Lower lobe of right lung (tissue), 2 donors: ENCODE measurements at places on chromosomes 13 and 19. TPM values are rescaled to one million over a fixed set of nuclear protein-coding genes. Genes with fewer than 3 reads are reported as not detected.
A peak's percentile ranks its signal among the peaks of the same experiment; 100 is the strongest.

GRCh38 chr13:78160793-78161192, 242.2 kb upstream of the EDNRB start:
- no peak for DNase-seq

GRCh38 chr19:2234996-2235380, 1.1 kb downstream of the PLEKHJ1 start:
- DNase-seq: no peak

Gene FXYD3
- 135 TPM for total RNA-seq

DNA sequence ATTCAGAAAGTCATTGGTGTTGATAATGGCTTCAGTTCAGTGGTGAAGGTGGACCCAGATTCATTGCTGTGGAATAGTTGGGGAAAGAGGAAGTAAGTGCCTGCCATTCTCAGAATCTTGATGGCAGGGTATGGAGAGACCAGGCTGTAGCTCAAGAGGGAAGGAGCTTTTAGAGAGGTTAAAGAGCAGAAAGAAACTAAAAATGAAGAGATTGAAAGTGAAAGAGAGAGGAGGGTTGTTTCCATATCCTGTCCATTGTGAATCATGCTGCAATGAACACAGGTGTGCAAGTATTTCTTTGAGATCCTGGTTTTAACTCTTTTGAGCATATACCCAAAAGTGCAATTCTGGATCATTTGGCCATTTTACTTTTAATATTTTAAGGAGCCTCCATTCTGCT, 12.5 kb downstream of the GJB6 start:
- DNase-seq: no peak

Gene ZNF823
- total RNA-seq: 5.6 TPM

- DNase-seq: no peak
These were observed 16.6 kb downstream of the IL12RB1 start for GRCh38 chr19:18070181-18070580.

GRCh38 chr13:63463782-63464610, 2048.3 kb upstream of the PCDH20 start:
- DNase-seq: no peak

- no peak for DNase-seq
These were observed 661 bp upstream of the BABAM1 start for GRCh38 chr19:17266589-17266974.

Gene KLK15
- total RNA-seq: not detected

Gene NTF4
- 3.1 TPM for total RNA-seq

DNA sequence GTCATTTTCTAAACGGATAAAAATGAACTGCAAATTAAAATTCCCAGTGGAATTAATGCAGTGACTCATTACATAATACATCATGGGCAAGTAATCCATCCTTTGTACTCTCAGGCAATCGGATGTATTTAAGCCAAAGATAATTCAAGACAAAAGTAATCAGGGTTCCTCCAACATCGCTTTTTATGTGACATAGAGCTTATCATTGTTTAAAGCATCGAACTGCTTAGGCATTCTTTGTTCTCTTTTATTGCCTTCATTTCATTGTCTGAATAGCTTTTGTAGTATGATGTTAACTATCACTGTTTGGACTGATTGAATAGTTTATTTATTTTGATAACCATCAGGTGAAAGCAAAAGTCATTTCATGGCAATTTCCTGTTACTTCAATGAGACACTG, 209.4 kb downstream of the ITGBL1 start:
- DNase-seq: no peak

DNA sequence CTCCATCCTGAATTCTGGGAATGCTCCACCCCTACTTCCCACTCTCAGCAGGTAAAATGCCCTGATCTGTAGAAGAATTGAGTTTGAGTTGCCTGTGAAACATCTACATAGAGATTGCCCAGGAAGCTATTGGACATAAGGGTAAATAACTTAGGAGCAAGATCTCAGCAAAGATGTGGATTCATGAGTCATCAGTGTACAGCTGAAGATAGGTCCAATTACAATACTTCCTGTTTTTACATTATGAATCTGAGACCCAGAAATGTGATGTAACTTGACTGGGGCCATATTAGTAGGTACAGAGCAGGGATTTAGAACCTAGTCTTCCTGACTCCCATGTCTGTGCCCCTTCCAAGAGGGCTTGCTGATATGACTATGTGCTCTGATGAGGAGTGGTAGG, 79.4 kb upstream of the FNDC3A start:
- no peak for DNase-seq

GRCh38 chr13:110993788-110994187, 78.9 kb upstream of the ANKRD10 start:
- no peak for DNase-seq

GRCh38 chr13:49539313-49539712, 43.6 kb downstream of the PHF11 start:
- DNase-seq: no peak

Gene TEX101
- total RNA-seq: not detected

- DNase-seq: no peak
These were observed 322.8 kb downstream of the UQCRFS1 start for GRCh38 chr19:28889941-28890670.

Gene GNG8
- not detected for total RNA-seq

DNA sequence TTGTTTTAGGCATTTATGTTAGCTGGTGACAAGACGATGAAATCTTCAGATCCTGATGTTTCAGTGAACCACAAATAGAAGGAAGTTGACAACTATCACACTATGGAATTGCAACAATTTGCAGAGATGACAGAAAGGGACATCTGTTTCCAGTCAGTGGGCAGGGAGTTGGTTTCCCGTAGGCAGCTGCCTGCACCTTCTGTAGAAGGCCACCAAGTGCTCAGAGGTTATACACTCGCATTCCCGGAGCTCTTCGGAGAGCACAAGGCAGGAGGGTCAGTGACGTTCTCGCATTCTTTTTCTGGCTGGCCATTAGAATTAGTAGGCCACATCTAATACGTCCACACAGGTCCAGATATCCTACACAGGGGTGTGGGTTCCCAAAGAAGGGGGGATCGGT, 129.4 kb downstream of the SHISA2 start:
- no peak for DNase-seq

GRCh38 chr19:29524912-29525831, 622 bp upstream of the VSTM2B start:
- DNase-seq: peak; percentile 28

GRCh38 chr19:5186293-5187050, 154.1 kb downstream of the PTPRS start:
- no peak for DNase-seq

GRCh38 chr19:29836409-29836825, 24.6 kb downstream of the CCNE1 start:
- DNase-seq: no peak

DNA sequence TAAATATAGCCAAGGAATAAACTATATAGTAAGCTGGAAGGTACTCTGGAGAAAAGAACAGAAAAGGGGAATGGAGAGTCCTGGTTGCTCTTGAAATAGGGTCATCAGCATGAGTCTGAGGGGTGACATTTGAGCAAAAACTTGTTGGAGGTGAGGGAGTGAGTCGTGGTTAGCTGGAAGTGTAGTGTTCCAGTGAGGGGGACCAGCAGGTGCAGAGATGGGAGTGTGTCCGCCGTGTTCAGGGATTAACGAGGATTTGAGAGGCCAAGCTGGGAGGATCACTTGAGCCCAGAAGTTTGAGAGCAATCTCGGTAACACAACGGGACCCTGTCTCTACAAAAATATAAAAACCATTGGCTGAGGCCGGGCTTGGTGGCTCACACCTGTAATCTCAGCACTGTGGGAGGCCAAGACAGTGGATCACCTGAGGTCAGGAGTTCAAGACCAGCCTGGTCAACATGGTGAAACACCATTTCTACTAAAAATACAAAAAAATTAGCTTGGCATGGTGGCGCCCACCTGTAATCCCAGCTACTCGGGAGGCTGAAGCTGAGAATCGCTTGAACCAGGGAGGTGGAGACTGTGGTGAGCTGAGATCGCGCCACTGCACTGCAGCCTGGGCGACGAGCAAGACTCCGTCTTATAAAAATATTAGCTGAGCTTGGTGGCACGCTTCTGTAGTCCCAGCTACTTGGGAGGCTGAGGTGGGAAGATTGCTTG, 1.1 kb downstream of the SUPT5H start:
- DNase-seq: no peak

DNA sequence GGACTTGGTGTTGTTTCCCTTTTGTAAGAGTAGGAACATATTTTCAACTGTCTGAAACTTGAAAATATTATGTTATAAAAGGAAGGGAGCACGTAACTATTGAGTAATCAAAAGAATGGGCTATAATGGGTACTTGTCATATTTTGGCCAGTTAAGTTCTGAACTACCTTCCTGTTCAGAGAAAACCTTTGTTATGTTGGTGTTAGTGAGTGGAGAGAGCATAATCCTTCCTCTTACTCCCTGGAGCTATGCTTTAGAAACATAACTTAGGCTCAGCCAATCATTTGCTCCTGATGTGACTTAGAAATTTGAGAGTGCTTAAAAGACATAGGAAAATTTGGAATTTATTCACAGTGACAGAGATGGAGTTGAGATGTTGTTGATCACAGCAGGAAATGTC, 482.5 kb upstream of the SPRY2 start:
- DNase-seq: no peak

GRCh38 chr13:42968906-42969305, 23.1 kb downstream of the EPSTI1 start:
- DNase-seq: peak; percentile 78

DNA sequence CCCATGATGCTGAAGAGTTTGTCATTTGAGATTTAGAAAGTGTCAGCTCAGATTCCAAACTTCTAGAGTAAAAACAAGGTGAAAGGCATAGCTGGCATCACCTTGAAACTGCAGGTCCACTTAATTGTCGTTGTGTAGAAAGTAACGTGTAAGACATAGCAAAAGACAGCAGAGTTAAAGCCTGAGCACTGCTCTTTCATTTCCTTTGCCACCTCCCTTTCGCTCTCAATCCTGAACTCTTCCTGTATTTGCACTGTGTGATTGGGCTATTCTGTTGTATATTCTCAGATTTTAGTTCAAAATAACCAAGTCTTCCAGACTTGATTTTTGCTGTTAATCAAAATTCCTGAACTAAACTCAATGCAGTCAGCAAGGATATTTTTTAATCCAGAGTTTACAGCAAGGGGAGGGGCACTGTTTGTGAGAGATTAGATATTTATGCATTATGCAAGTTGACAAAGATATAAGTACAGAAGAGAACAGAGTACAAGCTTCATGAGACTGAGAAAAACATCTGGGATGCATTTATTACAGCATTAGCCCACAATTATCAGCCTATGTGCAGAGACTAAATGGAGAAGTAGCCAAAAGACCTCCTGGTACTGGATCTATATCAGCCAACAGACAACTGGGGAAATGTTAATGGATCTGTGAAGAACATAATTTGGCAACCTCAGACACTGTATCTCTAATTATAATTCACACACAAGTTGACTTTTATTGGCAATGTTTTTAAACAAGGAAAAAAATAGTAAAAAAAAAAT, 328.6 kb downstream of the SUCLA2 start:
- DNase-seq: no peak

DNA sequence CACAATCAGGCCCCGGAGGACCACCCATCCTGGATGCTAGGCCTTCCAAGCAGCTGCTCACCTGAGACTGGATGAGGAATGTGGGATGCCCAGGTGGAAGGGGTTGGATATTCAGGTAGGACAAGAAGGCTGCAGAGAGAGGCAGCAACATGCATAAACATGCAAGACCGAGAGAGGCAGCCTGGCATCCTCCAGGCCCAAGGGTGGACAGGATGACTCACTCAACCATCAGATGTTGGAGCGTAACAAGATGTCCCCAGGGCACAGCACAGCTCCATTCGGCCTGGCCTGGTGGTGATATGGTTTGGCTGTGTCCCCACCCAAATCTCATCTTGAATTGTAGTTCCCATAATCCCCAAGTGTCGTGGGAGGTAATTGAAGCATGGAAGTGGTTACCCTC, 10.0 kb upstream of the CABP5 start:
- no peak for DNase-seq

DNA sequence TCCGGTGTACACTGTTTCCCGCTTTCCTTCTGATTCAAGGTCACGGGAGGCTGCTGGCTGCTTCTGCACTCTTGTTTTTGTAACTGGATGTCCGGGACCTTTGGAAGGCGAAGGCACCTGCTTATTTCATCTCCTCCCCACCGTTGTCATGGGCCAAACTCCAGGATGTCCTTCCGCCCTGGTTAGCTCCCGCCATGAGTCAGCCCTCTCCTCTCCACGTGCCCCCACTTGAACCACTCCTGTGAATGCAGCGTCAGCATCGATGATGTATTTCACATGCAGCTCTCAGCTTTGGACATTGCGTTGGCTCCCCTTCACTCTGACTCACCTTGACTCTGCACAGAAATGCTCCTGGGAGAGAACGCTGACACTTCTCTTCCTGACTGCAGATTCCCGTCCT, 5.5 kb upstream of the GALP start:
- DNase-seq: peak; percentile 82

Gene TEX26
- 0.27 TPM for total RNA-seq

GRCh38 chr13:91134803-91135184, 212.7 kb upstream of the MIR17HG start:
- DNase-seq: no peak

GRCh38 chr19:12913851-12914690, 5.0 kb downstream of the SYCE2 start:
- no peak for DNase-seq

DNA sequence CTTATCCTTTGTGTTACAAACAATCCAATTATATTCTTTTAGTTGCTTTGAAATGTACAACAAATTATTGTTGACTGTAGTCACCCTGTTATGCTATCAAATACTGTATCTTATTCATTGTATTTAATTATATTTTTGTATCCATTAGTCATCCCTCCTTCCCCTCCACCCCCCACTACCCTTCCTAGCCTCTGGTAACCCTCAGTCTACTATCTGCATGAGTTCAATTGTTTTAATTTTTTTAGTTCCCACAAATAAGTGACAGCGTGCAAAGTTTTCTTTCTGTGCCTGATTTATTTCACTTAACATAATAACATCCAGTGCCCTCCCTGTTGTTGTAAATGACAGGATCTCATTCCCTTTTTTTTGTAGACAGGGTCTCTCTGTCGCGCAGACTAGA, 4.5 kb downstream of the SAE1 start:
- no peak for DNase-seq

Gene SYDE1
- total RNA-seq: 20.8 TPM

DNA sequence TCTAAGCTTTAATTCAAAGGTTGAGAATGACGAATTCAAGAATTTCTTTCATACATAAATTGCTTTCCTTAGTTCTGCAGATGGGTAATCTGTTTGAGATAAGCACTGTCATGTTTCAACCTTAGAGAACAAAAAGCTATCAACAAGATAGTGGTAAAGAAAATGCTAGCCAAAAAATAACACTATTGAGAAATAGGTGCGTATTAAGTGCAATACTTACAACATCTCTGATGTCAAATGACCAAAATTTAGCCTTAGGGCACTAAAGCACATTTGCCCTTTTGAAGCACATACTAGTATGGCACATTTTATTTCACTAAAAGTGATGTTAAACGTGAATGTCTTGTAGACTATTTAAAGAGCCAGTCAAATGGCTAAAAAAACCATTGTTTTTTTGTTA, 4.9 kb downstream of the KBTBD6 start:
- DNase-seq: no peak

Gene PLVAP
- 25.9 TPM for total RNA-seq

- DNase-seq: no peak
These were observed 1.8 kb downstream of the MBNL2 start for GRCh38 chr13:97223711-97224541.

Gene KCTD12
- total RNA-seq: 162 TPM

GRCh38 chr13:34435338-34435737, 506.7 kb upstream of the NBEA start:
- DNase-seq: no peak

Gene ZNF560
- 0.83 TPM for total RNA-seq
